Activated naive CD8-positive, alpha-beta T cell treated with anti-CD3 and anti-CD28 coated beads for 36 hours (primary cell): ENCODE measurements at places on chromosomes 16 and 17.
A peak's percentile ranks its signal among the peaks of the same experiment; 100 is the strongest.

DNA sequence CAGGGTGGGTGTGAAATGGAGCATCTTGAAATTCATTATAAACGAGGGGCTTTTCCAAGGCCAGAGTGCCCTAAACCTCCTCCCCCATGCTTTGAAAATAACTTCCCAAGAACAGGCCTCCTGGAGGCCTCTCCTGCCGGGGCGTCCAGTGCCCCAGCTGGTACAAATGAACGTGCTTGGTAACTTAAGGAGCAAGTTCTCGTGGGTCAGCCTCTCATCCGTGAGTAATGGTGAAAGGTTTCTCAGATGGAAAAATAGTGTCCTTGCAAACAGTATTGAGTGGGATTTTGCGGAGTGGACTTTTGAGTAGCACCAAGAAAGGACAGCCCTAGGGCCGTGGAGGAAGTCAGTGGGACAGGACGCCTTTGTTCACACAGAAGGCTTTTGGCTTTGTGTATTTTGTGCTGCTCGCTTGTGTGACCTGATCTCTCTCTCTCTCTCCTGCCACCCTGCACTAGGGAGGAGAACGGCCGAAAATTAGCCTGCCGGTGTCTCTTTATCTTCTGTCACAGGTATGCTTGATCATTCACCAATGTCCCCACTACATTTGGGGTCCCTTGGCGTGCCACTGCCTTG is 34.6 kb downstream of the CLEC16A start:
- no peak for DNase-seq

DNA sequence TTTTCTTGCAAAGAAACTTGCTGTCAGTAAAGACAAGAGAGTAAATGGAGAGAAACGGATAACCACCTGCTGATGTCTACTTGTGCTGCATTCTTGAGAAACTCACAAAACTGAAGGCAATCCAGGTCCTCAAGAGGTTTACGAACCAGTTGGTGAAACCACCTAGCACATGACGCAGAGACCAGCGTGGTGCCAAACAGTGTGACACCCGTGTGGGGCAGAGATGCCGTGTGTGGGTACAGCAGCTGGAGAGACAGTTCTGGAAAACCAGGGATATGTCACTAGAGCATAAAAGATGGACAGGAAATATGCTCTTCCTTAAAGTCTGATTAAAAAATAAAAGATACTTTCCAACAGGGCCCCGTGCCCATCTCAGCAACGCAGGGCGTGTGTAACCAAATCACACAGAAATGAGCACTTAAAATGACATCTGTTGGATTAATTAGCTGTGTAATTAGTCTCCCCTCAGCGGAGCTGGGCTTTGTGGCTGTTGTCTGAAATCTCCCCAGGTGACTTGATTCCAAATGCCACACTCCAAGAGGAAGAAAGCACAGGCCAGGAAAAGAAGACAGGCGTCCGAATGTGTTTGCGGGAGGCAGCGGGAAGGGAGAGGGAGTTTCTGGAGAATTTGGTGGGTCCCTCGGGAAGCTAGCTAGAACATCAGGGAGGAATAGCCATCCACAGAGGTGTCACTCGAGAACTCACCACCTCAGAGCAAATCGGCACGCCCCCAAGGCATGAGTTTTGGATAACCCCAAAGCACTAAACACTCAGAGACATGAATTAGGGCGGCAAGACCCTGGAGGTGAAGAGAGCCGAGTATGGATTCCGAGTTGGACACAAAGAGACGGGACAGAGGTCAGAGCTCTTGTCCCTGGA is 109.8 kb downstream of the ZFHX3 start:
- no peak for DNase-seq

GRCh38 chr17:68097161-68097805 is 61.7 kb downstream of the KPNA2 start:
- DNase-seq, result no peak

GRCh38 chr16:64925166-64925565 is 196.7 kb downstream of the CDH11 start:
- no peak for DNase-seq

DNA sequence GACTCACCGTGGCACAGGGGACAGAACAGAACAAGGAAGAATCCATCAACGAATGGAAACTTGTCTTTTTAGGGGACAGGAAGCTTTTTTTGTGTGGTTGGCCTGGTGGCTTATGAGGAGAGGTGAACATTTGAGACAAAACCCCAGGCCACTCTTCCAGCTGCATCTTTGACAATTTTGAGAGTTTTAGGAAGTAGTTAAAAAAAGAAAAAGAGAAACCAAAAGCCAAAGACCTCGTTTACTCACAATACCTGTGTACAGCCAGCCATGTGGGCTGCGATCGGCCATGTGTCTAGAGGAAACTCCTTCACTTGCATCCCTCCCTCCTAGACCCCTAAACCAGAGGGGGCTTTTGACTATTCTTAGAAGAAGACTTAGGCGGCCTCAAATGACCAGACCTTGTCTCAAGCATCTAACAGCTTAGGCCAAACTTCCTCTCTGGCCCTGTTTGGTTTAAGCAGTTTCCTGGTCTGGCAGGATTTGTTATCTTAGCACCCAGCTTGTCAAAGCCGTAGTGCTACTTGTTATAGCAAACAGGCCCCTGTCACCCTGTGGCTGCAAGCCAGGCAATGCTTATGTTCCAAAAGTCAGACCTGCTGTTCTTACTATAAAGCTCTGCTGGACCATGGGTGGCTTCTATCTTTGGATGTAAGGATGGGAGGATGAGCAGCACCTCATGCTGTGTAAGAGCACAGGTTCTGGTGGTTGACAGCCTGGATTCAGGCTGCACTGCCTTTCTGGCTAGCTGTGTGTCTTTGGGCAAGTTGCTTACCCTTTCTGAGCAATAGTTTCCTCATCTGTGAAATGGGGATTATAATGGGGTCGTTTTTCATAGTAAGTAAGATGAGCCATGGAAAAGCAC is 17.7 kb downstream of the KSR1 start:
- peak; percentile 85 for DNase-seq

DNA sequence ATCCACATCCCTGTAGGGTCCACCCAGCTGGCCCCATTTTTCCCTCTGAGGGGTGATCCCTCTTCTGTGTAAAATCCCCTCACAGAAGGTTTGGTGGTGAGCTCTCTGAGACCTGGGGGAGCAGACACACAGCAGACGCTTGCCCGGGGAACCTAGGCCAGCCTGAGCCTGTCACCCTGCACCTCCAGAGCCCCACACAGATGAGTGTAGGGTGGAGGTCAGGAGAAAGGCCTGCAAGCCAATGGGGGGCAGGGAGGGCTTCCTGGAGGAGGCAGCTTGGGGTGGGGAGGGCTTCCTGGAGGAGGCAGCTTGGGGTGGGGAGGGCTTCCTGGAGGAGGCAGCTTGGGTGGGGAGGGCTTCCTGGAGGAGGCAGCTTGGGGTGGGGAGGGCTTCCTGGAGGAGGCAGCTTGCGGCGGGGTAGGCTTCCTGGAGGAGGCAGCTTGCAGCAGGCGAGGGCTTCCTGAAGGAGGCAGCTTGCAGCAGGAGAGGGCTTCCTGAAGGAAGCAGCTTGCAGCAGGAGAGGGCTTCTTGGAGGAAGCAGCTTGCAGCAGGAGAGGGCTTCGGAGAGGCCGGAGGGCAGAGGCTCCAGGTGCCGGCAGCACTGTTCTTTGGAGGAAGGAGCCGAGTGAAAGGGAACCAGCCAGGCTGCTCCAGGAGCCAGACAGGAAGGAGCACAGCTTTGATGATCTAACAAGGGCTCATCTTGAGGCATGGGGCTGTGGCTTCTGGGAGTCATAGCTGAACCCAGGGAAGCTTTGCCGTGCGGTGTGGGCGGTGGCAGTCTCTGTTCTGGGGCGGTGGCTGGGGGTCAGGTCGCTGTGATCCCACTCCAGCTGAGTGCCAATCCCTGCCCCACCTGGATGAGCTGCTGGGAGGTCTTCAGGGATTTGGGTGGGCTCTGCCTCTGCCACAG is 83.7 kb upstream of the ZNF469 start:
- no peak for DNase-seq

DNA sequence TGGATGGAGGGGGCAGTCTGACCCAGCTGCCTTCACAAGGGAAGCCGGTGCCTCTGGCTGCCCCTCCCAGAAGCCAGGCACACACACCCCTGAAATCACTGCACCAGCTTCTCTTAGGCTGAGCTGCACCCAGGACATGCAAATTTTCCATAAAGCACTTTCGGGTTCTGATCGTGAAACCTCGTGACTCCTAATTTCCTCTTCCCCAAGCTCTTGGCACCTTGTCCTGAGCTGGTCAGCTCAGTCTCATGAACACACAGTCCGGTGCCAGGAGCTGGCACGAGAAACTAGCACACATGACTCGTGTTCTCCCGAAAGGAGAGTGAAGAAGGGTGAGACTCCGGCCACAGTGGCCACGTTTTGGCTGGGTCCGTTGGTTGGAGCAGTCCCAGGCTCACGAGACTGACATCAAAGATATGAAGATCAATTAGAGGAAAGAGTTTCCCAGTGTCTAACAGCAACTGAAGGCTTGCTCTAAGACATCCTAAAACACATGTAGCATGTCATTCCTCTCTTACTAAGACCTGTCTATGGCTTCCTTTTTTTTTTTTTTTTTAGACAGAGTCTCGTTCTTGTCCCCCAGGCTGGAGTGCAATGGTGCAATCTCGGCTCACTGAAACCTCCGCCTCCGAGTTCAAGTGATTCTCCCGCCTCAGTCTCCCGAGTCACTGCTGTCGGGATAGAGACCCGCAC is 9.2 kb upstream of the ABR start:
- DNase-seq, result no peak

DNA sequence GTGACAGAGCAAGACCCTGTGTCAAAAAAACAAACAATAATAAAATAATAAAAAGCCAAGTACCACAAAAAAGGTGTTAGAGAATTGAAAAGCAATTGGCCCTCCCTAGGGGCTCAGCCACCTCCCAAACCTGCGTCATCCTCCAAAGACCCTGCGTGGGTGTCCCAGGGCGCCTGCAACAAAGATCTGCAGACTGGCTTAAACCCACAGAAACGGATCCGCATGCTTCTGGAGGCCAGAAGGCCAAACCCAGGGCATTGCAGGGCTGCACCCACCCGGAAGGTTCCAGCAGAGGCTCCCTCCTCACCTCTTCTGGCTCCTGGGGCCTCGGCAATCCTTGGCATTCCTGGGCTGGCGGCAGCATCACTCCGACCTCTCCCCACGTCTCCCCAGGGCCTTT is 1.5 kb downstream of the ENPP7 start:
- DNase-seq, result no peak

DNA sequence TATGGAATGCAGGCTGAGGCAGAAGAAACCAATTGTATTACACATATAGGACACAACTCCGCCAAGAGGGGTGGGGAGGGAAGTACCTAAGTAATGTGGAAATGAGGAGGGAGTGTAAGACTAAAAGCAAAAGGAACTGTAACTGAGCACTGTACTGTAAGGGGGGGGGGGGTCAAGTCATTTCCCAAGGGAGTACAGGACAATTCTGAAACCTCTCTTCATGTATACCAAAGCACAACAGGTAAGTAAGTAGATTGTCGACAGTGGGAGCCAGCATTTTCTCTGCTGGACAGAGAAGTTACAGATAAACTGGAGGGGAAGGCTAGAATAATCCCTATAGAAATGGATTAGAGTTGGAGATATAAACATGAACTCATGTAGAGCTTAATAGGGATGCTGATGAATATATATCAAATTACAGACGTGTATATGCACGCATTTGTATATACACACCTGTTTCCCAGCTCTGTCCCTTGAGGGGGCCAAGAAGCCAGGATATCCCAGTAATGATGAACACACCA is 6.4 kb downstream of the USP22 start:
- no peak for DNase-seq
